ENCODE measurements at places on chromosomes 12 and 14.

DNA sequence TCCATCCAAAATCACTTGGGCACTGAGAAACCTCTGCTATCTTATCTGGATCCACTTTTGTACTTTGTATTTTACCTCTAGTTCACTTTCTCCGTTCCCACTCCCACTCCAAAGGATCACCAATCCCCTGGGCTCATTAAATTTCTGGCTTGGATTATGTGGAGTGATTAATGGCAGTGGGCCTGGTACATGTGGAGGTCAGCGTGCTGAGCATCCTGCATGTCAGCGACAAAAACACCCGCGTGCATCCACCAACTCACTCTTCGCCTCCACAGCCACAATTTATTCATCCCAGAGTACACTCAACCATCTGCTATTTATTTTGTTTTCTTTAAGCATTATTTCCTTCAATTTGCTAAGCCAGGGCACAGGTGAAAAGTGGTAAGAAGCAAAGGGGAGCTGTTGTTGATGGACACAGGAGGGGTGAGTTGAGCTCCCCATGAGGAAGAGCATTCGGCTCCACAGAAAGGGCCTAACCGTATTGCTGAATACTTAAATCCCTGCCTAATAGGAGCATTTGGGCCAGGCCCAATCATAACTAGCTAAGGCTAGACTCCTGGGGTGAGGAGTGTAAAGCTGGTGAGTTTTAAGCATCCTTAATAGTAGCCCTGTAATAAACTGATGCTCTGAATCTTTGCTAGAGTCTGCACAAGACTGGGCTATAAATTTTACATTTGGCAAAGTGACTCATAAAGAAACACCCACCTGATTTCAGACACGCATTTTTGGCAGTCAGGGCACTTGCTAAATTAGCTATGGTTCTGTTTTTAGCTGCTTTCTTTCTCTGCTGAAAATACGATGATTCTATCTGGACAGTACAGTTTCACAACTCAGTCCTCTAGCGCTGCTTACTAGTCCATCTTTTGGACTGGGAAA lies 137.8 kb downstream of the SLC25A21 start:
- no peak for DNase-seq

- DNase-seq = no peak
These were observed 26.8 kb upstream of the CDKL1 start for GRCh38 chr14:50423529-50423928.

GRCh38 chr14:101781240-101782061 lies 19.9 kb downstream of the PPP2R5C start:
- no peak for DNase-seq

GRCh38 chr12:103852498-103852997 lies 11.5 kb upstream of the NT5DC3 start:
- no peak for DNase-seq

DNA sequence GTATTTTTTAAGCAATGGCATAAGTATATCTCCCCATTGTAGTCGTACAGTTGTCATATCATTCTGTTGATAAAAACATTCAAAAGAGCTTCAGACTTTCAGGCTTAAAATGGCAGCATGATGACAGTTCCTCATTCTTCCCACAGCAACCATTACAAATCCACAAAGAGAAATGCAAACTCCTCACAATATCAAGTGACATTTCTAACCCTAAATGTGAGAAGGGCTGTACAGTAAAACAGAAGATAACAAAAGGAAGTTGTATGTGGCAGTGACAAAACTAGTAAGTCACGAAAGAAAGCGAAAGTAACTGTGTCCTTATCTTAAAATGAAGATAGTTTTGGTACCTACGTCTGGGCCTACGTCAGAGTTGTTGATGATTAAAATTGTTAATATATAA lies 46.7 kb downstream of the GXYLT1 start:
- no peak for DNase-seq

All from BE2C (cell line).